CD4-positive, alpha-beta T cell treated with Interleukin-2 at 100 ng/mL for 4 hours (primary cell): ENCODE measurements at places on chromosomes 4 and X.

- no peak for DNase-seq
Observed at GRCh38 chrX:119871245-119871598, 311 bp downstream of the RNF113A start.

GRCh38 chr4:186068581-186069348 lies at the start of gene TLR3:
Gene TLR3, plus strand, starts transcription at chr4:186069156. Its CDS starts 7,464 bp downstream, at chr4:186076620.
- peak; percentile 20 for DNase-seq

DNA sequence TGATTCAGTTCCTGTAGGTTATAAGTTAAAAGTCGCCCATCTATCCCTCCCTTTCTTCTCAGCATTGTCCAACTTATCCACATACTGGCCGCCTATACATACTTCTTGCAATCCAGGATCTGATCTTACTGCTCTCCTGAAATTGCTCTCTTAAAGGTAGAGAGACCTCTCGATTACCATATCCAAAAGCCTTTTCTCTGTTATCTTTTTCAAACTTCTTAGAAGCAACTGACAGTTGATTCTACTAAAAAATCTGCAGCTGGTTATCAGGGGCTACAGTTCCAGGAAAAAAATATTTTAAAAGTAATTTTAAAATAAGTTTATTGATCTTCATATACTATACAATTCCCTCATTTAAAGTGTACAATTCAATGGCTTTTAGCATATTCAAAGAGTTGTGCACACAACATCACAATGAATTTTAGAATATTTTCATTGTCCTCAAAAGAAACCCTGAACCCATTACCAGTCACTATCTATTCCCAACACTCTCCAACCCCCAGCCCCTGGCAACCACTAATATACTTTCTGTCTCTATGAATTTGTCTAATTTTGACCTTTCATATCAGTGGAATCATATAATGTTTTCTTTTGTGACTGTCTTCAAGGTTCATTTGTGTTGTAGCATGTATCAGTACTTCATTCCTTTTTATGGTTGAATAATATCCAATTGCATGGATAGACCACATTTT lies 102.0 kb downstream of the HDAC8 start:
- DNase-seq: no peak

DNA sequence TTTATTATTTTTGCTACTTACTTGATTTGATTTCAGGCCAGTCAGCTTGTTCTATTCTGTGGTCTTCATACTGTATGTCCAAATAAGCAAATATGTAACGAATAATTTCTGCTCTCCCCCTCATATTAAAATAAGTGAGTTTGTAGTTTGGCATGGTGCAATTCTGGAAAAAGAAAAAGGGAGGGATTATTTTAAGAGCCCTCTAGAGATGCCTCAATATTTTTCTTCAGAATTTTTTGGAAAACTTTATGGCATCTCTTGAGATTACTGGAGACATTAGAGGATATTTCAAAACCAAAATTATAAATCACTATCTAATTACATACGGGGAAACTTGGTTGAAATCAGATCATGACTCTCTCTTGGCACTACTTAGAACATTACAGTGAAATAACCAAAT lies 8.2 kb downstream of the HPGDS start:
- DNase-seq: no peak

DNA sequence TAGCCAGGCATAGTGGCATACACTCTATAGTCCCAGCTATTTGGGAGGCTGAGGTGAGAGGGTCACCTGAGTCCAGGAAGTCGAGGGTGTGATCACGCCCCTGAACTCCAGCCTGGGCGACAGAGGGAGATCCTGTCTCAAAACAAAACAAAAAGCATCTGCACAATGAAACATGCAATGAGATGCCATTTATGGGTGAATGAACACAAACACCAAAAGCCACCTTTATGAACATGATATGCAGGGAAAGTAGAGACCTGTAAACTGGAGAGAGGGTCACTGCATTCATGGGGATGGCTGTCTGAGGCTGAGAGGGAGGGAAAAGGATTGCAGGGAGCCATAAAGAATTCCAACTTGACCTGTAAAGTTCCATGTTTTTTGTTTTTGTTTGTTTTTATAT lies 70.7 kb downstream of the EVC start:
- DNase-seq: no peak

DNA sequence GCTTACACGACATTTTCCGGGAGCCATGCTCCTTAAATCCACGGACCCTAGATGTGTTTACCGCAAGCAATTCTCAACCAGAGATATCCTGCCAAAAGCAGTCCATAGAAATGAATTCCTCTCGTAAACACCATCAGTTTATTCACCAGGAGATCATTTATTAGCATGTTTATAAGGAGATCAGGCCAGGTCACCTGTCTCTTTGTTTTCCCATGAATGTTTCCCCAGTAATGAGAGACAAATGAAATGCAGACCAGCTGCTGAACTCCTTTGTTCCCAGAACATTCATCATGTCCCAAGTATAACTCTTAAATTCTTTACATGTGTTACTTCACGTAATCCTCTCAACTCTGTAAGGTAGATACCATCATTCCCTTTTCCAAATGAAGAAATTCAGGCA lies 137.1 kb downstream of the DDX53 start:
- no peak for DNase-seq

DNA sequence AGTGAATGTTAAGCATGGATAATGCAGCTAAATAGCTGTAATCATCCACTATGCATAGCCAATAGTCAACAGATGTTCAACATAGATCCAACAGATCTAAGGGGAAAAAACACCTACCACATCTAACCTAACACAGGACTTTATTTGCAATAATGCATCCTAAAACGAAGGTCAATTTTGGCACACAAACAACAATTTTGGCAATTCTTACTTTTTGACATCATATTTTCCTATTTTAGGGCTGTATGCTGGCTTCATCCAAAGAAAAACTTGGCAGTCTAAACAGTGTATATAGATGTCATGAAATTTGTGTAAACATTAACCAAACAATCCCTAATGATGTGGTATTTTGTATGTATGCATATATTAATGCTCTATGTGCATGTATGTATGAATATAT lies 33.2 kb downstream of the UNC5C start:
- no peak for DNase-seq

GRCh38 chr4:181645489-181645888 lies 597.7 kb upstream of the TENM3 start:
- DNase-seq: no peak

- DNase-seq: no peak
Observed at GRCh38 chr4:91222014-91222413, 1081.8 kb upstream of the GRID2 start.

DNA sequence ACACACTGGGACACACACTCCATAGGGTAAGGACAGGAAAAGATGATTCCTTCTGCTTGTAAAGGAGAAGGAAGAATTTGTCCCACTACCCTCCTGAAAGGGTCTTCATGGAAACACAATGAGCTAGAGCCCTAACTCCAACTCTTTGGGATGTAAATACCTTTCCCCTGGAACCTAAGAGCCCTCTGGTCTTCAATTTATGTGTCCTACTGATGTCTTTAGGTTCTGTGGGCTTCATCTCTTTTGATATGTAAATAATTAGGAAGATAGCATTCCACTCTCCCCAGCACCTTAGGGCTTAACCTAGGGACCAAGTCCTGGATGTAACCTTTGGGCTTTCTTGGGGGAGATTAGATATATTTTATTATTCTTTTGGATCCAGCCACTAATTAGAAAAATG lies 38.3 kb downstream of the PF4 start:
- no peak for DNase-seq

GRCh38 chr4:15868111-15868510 lies 70.4 kb downstream of the FGFBP1 start:
- DNase-seq: no peak

DNA sequence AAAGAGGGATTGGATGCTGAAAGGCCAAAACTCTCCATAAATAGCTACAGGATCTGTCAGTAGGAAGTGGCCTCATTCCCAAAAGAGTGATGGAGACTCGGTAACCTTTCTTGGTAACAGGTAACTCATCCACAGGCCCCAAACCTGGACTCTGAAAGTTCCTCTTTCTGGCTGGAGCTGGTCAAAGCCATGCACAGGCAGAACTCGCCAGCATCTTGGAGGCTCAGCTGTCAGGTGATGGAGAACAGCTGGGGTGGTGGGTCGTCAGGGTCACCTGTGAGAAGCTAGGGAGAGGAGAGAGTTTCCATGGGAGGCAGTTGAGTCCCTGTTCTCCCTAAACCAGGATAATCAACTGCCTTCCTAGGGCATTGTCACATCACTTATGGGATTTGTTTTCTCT lies 354.3 kb upstream of the GATB start:
- DNase-seq: no peak

GRCh38 chrX:49186125-49187027 lies at the start of gene PRICKLE3:
Gene PRICKLE3, minus strand, starts transcription at chrX:49186373. Its CDS starts 76 bp downstream, at chrX:49186297.
- peak; percentile 66 for DNase-seq

GRCh38 chr4:163157157-163157556 lies 9.5 kb downstream of the NAF1 start:
- no peak for DNase-seq

DNA sequence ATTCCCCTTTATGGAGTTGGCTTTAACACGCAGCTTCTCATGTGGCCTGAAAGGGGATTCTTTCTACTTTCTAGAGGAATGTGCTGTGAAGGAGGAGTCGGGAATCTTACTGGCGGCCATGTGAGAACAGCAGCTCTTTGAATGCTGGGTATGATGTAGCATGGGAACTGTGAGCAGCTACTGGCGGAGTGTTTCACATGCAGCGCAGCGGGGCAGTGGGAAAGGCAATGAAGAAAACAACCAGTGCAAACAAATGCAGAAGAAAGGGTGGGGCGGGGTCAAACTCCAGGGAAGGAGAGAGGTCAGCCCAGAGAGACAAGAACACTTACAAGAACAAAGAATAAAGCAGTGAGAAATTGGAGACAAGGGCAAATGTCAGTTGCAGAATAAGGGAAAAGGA lies 363.8 kb upstream of the FTHL17 start:
- DNase-seq: no peak

GRCh38 chrX:152932144-152932543 lies 34.3 kb downstream of the ZNF185 start:
- no peak for DNase-seq

- DNase-seq: no peak
Observed at GRCh38 chr4:24917076-24917856, 4.4 kb upstream of the CCDC149 start.

DNA sequence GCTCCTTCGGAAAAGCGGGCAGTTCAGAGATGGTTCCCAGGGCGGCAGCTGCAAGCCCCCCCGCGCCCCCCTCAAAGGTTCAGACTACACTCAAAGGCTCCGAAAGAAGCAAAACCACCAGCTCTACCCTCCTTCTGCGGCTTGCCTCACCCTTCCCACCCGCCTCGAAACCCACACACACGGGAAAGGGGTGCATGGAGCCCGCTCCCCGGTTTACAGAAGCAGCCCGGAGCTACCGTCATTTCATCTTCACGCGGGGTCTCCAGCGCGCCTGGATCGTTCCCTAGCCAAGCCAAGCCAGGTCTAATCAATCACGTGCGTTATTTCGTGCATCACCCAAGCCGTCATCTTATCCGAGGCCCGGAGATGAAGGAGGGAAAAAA lies 1.2 kb downstream of the NLGN4X start:
- DNase-seq: no peak
